Hindlimb muscle (tissue), 1 donor: ENCODE measurements at places on chromosomes 4 and X. TPM values are rescaled to one million over a fixed set of nuclear protein-coding genes. Genes with fewer than 3 reads are reported as not detected.

- no peak for DNase-seq
Measured at GRCh38 chrX:120262859-120263708, 12.5 kb downstream of the ZBTB33 start.

The TDO2 gene
- polyA plus RNA-seq = not detected

DNA sequence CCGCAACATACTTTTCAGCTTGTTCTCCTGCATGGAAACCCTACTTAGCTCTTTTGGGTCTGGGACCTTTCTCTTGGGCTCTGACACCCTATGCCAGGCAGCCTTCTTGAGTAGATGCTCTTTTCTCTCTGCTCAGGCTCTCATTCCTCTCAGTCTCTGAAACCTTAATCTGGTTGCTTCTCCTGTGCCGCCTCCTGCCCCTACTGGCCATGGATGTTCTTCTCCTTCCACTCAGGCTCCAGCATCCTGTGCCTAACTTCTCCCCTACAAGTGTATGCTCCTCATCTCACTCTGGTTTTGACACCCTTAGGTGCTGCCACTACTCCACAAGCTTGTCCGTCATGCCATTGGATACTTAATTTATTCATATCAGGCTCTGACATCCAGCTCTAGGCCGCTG, 15.2 kb downstream of the BLTP1 start:
- DNase-seq = no peak

GRCh38 chr4:109125084-109125483, 177.4 kb downstream of the COL25A1 start:
- DNase-seq = no peak

DNA sequence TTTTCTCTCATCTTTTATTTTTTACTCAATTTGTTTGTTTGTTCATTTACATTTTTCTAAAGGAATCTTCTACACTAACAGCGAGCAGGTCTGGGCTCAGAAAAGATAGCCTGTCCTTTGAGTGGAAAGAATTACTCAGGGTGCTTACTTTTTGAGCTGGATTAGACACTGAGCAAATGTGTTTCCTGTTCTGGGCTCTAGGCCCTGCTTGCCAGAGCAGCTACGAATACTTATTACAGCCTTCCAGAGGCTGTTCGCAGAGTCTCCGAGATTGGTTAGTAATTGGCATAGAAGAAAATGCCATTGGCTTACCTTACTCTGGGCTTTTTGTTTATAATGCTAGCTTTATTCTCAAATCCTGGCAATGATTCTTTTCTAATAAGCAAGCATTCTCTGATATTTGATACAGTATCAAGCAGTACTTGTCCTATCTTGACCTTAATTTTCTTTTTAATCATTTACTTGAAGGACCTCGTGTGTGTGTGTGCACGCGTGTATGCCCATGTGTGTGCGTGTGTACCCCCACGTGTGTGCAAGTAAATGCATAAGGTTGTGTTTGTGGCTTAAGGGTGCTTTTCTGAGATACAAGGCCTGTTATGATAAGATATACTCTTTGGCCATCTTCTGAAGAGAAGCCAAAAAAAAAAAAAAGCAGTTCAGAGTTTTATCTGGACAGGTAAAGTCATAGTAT, 76.2 kb upstream of the GRXCR1 start:
- peak; percentile 19 for DNase-seq

DNA sequence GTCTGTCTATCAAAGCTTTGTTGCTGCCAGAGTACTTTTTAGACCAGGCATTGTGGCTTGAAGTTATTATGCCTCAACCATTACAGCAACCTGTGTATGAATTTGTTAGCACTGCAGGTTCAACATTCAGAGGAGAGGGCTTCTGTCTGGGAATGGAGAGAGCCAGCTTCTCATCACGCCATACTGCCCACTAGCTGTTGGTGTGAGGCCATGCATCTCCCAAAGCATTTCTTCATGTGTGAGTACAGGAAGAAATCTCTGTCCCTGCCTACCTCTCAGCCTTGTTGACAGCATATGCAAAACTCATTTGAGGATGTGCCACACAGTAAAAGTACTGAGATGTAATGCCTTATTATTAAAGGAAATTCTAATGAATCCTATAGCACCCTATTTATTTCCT, 76.9 kb upstream of the PPARGC1A start:
- no peak for DNase-seq

DNA sequence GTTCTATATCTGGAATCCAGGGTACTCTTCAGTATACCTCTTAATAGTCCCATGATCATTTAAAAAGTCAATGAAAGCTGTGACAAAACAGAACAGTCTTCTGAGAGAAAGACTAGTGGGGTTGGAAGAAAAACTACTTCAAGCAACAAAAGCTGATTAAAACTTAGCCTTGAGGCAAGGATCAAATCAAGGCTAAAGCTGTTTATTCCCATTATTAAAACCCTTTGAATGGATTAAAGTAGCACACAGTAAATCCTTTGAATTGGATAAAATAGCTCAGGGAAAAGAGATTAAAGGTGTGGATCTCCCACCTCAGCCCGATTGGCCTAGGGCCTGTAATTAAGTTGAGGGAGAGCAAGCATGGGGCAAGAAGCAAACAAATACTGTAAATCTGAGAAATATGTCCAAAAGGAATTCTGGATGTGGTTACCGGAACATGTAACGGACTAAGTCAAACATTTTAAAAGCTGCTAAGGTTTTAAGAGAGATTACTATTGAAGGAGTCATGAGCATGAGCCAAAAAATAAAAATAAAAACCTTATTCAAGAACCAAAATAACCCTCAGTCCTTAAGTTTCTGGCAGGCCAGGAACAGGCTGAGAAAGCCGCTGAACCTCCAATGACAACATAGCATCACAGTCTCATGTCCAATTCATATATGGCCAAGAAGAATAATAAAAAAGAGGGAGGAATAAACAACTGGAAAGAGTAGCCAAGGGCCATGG, 257.3 kb upstream of the NEIL3 start:
- no peak for DNase-seq

DNA sequence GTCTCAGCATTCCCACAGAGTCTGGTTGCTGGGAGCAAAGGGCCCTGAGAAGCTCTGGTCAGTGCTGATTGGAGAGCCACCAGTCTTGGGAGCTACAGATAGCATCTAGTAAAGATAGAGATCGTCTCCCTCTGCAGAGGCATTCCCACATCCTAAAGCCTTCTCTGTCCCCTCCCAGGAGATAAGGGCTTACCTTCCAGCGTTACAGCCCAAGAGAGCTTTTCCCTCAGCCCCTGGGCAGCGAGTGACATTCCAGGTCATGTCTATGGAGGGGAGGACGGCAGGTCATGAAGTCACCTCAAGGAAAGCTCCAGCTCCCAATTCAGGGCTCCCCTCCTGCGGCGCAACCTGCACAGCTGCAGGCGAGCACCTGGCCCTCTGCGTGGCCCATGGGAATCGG, 29.9 kb downstream of the CLDN34 start:
- no peak for DNase-seq

The VEGFD gene
- polyA plus RNA-seq = 1.5 TPM

DNA sequence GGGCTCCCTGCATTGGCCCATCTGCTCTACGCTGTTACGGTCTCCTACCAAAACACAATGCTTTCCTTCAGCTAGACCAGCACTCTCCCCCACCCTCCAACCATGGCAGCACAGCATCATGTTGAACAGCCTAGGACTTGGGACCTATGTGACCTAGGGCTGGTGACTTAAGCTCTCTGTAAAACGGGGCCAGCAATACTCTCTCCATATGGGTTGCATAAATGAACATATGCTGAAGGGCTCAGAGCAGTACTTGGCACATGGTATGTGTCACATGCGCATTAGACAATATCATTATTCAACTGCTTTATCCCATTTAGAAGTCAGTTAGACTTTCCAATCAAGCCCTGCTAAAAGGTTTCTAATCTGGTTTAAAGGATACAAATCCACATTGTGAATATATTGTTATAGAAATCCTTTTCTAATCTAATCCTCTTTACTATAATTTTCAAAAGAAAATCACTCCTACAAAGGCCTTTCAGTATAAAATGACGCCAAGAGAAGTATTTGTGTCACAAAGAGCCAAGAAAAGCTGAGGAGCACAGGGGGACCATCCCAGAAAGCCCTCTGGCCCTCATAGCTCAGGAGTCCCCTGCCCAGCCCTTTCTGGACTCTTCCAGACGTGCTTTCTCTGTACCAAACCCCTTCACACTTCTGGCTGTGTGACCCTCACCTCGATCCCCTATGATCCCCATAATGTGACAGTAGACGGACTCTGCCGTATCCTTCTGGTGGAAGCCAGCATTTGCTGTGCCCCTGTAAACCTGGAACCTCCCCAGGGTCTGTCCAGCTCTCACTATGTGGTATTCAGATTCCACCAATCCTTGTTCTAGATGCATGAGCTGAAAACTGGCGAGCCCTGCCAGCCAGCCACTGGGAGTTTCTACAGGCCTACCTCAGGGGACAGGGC, 42.3 kb downstream of the NSG1 start:
- no peak for DNase-seq

The NOP14 gene
- polyA plus RNA-seq = 27.0 TPM

- DNase-seq = no peak
Measured at GRCh38 chr4:130183096-130183495, 1087.1 kb downstream of the C4orf33 start.

The DOK7 gene
- polyA plus RNA-seq = 21.0 TPM

DNA sequence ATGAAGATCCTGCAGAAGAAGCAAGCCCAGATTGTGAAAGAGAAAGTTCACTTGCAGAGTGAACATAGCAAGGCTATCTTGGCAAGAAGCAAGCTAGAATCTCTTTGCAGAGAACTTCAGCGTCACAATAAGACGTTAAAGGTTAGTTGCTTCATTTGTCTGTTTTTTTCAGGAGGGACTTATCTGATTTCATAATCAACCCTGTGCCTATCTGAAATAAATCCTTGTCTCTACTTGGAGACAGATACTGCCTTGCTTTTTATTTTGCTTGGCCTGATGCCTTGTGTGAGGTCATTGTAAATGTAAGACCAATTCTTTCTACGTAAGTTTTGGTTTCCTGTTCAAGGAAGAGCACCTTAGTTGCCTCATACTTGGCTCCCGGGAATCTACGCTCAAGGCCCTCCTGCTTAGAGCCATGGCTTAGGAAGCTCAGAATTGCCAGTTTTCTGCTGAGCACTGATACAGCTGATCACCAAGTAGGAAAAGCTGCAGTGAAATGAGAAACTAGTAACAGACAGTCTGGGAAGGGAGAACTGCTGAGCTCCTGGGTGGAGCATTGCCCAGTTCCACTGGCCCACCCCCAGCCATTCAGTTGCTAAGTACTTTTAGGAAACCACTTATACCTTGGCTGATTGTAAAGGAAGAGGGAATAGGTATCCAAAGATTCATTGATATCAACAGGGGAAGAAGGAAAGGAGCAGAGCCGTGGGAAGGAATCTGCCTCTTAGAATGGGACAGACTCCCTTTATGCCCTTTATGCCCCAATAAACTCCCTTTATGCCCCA, 41.8 kb downstream of the RBBP7 start:
- peak; percentile 36 for DNase-seq

DNA sequence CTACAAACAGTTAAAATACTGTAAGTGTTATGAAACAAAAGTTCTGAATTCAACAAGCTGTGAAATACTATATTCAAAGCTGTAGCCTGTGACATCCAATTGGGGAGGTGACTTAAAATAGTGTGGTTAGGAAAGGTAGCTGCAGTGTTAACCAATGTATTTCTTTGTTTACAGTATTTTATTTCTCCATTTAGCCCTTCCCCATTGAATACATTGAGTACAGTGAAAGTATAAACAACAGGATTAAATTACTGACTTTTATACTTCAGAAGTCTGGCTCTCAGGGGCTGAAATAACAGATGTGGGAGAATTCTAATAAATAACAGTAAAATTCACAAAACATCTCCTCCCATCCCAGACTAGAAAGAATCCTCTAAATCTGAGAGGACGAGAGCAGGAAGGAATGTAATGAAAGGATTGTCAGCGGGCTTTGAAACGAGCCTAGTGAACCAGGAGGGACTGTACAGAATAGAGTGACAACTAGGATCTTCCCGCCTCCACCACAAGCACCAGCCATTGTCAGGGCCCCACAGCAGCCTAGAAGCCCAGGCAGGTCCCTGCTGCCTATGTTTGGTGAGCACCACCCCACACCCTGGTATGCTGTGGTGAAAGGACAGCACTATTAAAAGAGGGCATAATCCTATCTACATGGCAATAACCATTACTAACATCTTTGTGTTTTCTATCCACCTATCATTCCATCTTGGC, 73.7 kb downstream of the SPCS3 start:
- DNase-seq = no peak

DNA sequence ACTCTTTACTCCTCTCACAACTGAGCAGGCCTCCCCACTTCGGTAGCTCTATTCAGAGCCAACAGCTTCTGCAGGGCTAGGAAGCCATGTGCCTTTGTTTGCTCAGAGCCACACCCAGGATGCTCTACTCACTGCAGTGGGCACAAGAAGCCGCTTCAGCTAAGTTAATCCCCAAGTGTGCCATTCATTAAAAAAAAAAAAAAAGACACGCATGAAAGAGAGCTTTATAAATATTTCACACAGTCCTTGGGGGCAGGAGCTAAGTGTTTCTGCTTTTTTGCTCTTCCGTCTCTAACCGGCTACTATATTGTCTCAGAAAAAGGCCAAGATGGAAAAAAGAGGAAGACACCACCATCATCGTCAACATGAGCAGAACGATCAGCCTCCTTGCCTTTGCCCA, 8.1 kb downstream of the CRMP1 start:
- no peak for DNase-seq

The ANXA5 gene
- polyA plus RNA-seq = 324 TPM

The HELQ gene
- polyA plus RNA-seq = 15.9 TPM

GRCh38 chr4:153497091-153497531, 31.0 kb downstream of the TMEM131L start:
- no peak for DNase-seq

DNA sequence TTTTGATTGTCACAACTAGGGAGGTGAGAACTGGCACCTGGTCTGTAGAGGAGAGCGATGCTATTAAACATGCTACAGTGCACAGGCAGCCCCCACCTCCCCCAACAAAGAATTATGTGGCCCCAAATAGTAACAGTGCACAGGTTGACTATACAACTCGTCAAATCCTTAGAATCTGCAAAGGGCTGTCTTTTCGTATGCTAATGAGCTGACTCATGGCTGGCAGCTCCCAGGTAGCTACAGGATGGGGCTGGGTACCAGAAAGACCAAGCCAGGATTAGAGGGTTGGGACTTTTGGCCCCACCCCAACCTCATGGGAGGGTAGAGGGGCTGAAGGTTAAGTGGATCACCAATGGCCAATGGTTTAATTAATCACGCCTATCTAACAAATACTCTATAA, 104.7 kb upstream of the SORBS2 start:
- no peak for DNase-seq

DNA sequence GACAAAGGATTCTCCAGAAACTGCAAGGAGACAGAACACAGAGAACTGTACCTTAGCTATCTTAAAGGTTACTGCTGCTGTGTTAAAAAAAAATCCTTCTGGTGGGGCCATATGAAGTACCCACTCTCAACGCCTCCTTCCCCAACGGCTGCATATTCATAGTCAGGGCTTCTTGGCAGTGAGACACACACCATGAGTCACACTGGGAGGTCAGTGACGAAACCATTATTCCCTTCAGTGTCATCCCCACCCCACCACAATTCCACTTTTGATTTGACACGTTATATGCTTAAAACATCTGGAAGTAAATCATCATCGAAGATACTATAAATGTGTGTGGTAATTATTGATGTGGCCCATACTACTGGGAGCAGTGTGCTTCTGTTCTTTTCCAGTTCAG, 271.5 kb downstream of the LDB2 start:
- DNase-seq = no peak

The DUSP21 gene
- polyA plus RNA-seq = not detected
